ENCODE measurements at places on chromosomes 7 and 10.

GRCh38 chr10:69952821-69953221, 99.8 kb upstream of the MACROH2A2 start:
- no peak for DNase-seq

DNA sequence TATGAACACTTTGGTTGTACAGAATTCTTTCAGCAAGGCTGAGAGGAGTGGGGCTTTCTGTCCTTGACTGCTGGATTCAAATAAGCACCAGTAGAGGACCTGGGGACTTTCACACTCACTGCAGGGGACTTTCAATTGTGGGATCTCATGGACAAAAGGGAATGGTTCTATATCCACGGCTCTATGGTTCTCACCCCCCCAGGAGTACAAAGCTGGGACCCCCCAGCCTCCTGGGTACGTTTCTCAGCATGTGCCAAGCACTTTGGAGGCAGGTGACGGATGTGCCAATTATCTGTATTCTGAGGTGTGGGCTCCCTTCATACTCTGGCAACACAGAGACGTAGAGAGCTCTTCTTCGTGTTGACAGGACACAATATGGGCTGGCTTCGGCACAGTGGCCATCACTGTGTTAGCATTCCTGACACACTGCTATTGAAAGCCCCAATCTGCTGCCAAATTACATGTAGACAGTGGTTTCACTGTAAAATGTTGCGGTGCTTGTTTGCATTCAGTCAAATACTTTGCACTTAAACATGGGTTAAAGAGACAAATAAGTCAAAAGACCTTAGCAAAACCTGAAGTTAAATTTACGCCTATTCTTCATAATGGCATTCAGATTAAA, 92.7 kb upstream of the SAMD8 start:
- DNase-seq, result no peak

DNA sequence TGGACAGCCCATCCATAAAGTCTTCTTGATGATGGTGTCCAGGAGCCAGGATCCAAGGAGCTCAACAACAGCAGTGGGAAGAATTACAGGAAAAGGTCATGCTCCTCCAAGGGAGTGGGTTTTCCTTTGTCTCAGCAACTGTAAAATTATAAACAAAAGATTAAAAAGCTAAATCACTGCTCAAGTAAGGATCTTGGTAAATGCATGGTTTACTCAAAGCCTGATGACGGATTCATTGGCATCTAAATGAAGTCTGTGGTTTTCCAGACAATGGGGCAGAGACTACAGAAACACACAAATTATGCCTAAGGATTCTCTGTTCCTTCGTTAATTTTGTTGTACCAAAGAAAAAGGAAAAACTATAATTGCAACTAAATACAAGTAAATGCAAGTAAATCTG, 36.4 kb upstream of the DLX6 start:
- no peak for DNase-seq

GRCh38 chr7:82481499-82482097, 38.0 kb upstream of the CACNA2D1 start:
- DNase-seq, result no peak

GRCh38 chr10:61993711-61994401, 92.4 kb downstream of the ARID5B start:
- DNase-seq, result no peak

DNA sequence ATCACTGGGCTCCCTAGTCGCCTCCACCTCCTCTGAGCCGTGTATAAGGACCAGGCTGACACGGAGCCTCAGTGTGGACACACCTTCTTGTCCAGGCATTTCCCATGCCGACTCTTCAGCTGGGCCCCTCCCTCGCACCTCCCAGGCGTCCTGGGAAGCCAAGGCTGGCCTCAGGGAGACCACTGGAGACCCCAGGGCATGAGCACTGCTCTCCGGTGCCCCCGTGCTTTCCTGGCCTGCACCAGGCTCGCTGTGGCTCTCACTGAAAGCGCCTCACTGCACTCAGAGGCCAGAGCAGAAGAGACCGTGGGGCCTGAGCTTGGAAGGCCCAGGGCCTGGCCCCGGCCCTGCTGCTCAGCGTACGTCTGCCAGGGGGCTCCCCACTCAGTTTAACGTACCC, 31.4 kb downstream of the LRRC27 start:
- DNase-seq, result no peak

- DNase-seq, result no peak
Measured at GRCh38 chr7:77442636-77443035, 26.5 kb upstream of the GSAP start.

DNA sequence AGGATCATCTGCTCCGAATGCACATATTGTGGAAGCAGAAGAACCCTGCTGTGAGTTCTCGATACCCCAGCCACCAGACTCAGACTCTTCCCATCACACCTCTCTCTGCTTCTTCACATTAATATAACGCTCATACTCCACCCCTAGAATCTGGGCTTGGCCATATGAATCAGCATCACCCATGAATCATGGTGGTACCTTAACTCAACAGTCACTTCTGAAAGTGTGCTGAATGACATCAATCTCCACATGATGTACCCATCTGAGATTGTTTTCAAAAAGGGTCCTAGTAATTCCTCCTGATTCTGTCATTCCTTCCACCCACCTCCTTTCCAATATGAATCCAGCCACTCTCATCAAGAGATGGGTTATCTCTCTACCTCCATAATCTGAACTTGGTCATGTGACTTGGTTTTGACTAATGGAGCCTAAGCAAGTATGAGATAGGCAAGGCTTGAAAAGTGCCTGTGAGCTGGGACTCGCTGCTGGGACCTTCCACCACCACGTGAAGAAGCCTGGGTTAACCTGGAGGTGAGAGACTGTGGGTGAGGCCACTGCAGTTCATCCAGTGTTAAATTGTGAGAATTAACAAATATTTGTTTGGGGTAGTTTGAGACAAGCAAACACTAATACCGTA, 15.4 kb downstream of the YWHAG start:
- no peak for DNase-seq

GRCh38 chr7:143924851-143925250, 10.2 kb upstream of the OR2F2 start:
- DNase-seq, result no peak

GRCh38 chr7:40582539-40582938, 447.7 kb downstream of the SUGCT start:
- no peak for DNase-seq

- no peak for DNase-seq
Measured at GRCh38 chr7:11831156-11831735, 752 bp downstream of the THSD7A start.

DNA sequence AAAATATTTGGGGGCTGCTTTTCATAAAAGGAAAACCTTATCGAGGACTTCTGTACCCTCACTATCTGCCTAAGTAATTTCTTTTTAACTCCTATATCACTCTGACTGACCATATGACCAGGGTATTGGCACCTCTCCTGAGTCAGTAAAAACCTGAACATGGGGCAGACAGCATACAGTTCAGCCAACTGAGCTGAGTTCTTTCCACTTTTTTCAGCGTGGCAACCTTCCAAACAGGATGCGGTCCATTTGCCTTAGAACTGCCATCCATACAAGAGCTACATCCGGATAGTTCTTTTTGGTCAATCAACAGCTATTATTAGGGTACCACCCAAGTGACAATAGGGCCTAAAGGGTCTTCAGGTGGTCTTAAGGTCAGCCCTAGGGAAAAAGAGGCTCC, 122.6 kb downstream of the MARCHF5 start:
- DNase-seq, result no peak

DNA sequence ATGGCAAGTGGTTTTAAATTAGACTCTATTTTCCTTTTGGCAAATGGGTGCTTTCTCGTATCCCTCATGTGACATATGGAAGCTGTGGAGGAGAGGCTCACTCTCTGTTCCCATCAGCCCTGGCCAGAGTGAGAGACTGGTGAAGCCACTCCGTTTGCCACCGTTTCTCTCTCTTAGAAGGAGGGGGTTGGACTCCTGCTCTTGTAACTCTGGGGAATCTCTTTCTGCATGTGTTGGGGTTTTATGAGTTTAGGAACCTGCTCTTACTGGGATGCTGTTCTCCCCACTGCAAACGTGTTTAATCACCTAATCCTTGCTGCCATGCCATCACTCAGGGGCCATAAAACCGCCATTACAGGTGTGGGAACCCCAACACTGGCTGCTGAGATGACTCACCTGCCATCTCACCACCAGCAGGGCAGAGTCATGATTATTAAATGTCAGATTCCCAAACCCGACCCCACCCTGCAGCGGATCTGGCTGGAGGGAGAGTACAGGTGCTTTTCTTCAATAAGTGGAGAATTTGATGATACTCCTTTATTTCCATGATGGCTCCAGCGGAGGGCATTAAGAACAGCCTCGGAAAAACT, 103.2 kb downstream of the ADCY1 start:
- DNase-seq, result no peak

GRCh38 chr7:41193738-41194282, 509.1 kb downstream of the INHBA start:
- no peak for DNase-seq

DNA sequence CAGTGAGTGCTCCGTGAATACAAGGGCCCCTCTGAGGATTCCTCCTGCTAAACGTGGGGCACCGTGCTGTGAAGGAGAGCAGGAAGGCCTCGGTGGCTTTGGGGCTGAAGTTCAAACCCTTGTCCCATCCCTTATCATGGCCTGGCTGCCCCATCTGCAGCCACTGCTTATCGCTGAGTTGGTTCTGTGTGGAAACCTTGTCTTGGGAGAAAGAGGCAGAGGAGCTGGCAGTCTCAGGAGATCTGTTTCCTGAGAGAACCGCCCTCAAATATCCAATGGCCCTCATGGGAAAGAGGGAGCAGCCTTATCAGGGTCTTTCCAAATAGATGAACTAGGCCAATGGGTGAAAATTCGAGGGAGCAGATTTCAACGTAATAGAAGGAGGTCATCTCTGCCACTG, 52.0 kb upstream of the NRF1 start:
- no peak for DNase-seq

GRCh38 chr7:36781011-36781738, 56.9 kb upstream of the AOAH start:
- no peak for DNase-seq

GRCh38 chr7:87027900-87028299, 31.6 kb downstream of the ELAPOR2 start:
- DNase-seq, result no peak

GRCh38 chr10:70475661-70476060, 2.9 kb upstream of the PALD1 start:
- no peak for DNase-seq

- DNase-seq, result no peak
Measured at GRCh38 chr10:124504711-124505110, 43.1 kb downstream of the LHPP start.

DNA sequence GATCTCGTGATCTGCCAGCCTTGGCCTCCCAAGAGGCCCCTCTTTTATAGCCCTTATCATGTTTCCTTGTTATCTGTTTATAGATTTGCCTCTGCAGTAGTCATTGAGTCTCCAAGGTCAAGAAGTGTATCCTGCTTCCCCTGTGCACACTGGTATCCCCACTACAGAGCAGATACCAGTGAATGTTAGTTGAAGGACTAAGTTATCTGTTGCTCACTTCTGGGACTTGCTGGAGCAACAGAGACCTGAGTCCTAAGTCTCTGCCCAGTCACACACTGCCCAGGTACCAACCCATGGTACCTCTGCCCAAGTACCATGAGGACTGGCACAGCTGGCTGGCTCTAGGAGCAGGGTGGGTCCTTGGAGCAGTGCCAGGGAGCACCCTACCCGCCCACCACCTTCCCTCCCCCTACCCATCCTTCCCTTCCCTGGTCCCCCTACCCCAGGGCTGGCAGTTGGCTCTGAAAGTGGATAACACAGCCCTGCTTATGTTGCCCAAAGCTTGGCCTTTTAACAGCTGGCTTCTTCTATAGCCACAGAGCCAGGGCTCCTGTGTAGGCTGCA, 26.5 kb upstream of the PDCD4 start:
- no peak for DNase-seq

GRCh38 chr7:43758822-43759683, 573 bp downstream of the BLVRA start:
- DNase-seq, result peak; percentile 8

DNA sequence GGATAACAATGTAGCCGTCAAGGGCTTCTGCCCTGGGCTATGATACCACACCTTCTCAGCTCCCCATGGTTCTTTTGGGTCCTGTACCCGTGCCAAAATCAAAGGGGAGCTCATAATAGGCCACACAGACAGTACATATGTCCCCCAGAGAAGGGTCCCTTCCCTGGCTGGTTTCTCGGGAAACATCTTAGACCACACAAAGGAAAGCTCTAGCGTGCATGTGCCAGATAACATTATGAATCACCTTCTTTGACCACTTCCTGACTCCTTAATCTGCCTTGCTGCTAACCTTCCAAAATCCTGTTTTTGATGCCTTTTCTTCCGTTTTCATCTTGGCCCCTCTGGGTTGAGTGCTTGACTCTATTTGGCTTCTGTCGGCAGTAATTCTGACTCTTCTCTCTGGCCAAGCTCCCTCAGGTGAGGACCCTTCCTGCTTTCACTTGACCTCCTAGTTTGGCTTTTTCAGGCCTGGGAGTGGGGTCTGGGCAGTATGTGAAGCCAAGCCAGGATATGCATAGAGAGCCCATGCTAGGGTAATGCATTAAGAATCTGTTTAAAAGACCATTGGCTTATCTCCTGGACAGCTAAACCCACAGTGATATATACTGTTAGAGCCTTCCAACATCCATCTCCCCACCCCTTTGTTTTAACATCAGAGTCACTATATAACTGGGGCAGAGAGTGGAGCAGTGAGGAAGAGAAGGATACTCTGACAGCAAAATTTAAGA, 84.8 kb downstream of the ANLN start:
- no peak for DNase-seq

DNA sequence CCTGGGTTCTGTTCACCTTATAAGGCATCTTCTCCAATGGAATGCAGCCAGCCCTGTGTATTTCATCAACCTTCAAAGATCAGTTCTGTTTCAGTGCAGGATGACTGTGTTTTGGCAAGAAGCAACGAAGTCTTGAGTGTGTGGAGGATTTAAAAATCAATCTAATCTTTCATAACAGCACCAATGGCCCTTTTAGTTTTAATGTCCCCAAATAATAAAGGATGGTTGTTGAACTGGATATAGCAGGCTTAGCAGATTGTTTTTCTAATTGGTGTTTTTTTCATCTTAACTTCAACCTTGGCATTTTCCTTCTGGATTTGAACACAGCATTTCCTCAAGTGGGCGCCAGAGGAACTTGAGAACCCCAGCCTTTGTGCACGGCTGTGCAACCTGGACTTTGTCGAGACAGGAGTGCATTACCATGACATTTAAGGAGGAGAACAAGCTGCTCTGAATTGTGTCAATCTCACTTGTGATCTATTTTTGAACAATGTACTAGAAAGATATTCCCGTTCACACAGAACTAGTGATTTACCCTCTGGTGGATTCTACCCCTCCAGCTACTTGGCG, 313.3 kb upstream of the AKR1E2 start:
- no peak for DNase-seq
